ENCODE measurements at places on chromosomes 16 and 17.

DNA sequence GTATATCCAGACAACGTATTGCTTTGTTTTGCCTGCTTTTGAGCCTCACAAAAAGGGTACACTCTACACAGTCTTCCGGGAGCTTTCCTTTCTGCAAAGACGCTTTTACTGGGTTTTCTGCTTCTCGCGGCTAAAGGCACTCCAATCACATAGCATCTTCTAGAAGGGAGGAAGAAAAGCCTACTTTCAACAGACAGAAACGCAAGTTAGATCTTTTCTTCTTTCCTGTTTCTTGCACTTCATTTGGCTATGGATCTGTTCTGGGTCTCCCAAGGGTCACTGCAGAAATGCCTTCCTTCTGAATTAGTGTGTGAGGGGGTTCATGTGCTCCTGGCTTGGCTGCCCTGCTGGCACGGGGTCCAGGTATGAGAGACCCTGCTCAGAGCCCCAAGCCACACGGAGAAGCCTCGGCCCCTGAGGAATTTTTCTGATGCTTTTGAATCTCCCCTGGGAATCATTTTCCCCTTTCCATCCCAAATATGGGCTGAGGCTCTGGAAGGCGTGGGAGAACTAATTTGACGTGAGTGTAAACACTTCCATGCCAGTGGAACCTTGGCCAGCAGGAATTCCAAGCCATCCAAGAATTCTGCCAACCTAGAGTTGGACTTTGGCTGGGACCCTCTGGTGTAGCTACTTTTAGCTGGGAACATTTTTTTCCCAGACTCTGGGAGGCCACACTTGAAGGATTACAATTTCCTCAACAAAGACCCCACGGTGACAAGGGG is 49.6 kb upstream of the NKD1 start:
- DNase-seq = peak; percentile 47

GRCh38 chr16:12896562-12896961 is 4.8 kb upstream of the SHISA9 start:
- peak; percentile 48 for DNase-seq

- no peak for DNase-seq
Observed at GRCh38 chr17:588519-588918, 126.1 kb downstream of the VPS53 start.

DNA sequence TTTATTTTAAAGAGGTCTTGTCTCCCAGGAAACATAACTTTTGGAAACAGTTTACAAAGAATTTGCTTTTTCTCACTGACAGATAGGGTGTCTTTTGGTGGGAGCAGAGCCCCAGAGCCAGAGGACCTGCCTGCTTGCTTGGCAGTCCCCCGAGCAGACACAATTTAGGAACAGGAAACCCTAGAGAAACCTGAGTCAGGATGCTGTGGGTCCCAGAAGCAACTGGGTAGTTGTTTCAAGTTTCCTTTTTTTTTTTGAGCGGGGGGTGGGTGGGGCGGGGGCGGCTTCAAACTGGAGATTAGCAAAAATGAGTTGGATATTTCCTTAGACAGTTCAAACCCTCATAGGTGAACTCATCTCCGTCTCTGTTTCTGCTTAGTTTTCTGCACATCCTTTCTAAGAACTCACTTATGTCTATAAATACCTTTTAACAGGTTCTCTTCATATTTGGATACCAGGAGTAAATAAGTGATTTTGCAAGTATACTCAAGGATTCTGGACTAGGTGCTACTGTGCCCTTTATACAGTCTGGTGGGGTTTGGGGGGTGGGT is 135.1 kb downstream of the PRKCA start:
- peak; percentile 25 for DNase-seq

GRCh38 chr16:88343271-88343791 is 39.4 kb upstream of the ZNF469 start:
- no peak for DNase-seq

DNA sequence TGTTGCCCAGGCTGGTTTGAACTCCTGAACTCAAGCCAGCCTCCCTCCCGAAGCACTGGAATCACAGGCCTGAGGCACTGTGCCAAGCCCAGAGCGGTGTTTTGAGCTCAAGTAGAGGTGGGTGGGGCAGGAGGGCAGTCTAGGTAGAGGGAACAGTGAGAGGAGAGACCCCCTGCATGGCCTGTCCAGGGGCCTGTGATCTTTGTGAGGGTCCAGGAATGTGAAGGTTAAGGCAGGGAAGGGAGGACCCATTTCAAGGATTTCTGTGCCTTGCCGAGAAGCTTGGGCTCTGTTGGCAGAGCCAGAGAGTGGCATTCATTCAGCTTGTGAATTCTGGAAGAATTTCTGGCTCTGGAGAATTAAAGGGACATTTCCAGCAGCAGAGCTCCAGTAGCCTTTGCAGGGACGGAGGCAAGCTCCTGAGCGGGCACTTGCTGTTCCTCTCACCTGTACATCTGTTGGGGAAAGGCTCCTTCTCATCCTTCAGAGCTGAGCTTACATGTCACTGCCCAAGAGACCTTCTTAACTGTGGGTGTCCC is 2.7 kb downstream of the WWOX start:
- no peak for DNase-seq

- DNase-seq = peak; percentile 40
Observed at GRCh38 chr17:164303-165235, 16.9 kb downstream of the DOC2B start.

GRCh38 chr16:21075252-21075651 is 75.4 kb downstream of the DNAH3 start:
- no peak for DNase-seq

DNA sequence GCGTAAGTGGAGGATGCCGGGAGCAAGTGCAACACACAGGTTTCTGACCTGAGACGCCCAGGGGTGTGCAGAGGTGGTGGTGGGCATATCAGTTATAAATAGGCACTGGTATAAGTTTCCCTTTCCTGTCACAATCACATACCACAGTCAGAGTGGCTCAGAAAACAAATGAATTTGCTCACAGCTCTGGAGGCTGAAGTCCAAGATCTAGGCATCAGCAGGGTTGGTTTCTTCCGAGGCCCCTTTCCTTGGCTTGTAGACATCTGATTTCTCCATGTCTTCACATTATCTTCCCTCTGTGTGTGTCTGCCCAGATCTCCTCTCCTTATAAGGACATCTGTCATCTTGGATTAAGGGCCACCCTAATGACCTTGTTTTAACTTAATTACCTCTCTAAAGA is 250.5 kb upstream of the TNRC6C start:
- no peak for DNase-seq

- DNase-seq = no peak
Observed at GRCh38 chr16:56347670-56348069, 77.7 kb downstream of the AMFR start.

- DNase-seq = no peak
Observed at GRCh38 chr16:73049511-73049910, 1.6 kb upstream of the ZFHX3 start.
